Fibroblast of villous mesenchyme (primary cell): ENCODE measurements at places on chromosomes 4 and X. TPM values are rescaled to one million over a fixed set of nuclear protein-coding genes. Genes with fewer than 3 reads are reported as not detected.
A peak's percentile ranks its signal among the peaks of the same experiment; 100 is the strongest.

- DNase-seq = no peak
Measured at GRCh38 chr4:118259111-118259510, 93.7 kb downstream of the PRSS12 start.

DNA sequence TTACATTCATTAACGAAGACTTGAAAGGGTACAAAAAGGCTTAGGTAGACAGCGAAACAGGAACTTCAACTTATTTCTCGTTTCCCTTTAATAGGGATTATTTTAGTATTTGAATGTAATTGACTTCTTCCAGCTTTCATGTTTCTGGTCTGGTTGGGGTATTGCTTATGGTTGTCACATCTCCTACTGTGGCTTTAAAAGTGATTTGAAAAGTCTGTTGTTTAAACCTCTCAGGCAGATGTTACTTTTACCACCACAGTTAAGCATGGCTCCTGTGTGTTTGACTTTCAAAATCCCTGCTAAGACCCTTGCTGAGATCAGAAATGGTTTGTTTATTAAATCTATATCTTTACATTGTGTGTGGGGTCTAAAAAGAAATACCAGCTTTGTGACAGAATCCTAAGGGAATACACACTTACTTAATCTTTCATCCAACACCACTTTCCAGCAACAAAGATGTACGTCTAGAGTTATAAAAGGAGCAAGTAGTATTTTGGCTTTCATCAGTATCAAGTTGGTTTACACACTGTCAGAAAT lies 661.2 kb downstream of the FAT4 start:
- DNase-seq = peak; percentile 81

DNA sequence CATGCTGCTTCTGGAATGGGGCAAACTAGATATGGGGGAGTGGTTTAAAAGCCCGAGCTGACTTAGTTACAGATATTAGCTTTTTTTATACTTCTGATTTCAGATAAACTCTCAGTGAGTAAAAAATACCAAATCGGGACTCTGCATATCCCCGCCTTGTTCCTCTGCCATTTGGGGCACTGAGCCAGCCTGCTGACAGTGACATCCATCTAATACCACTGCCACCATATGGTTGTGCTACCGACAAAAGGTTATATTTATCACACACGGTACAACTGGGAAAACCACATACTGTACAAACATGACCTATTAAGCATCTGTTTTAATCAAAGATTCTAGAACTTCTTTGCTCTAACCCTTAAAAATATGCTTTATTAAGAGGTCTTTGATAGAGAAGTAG lies 78.7 kb downstream of the GALNT7 start:
- no peak for DNase-seq

DNA sequence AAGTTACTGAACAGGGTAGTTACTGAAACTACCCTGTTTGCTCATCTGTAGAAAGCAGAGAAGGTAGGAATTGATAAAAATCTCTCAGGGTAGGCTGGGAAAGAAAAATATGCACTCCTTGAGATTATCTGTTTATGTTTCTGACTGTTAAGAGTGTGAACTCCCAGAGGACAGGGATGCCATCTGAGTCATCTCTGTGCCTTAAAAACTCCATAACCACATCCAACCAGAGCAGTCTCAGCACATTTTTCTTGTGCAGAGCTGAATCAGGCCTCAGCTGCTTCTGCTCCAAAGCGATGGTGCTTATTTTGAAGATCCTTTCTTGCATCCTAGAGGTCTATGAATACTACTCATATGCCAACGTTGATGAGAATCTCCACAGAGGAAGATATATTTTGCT lies 9.9 kb downstream of the CENPVL3 start:
- DNase-seq = peak; percentile 3

The NAP1L3 gene
- total RNA-seq = 5.5 and 9.1 TPM in 2 replicates

The CXXC4 gene
- total RNA-seq = 0.32 and 0.43 TPM in 2 replicates

The BANK1 gene
- total RNA-seq = 0.32 and 0.86 TPM in 2 replicates

The SYNPO2 gene
- total RNA-seq = 139 and 194 TPM in 2 replicates
